Gastroesophageal sphincter (tissue), 4 donors: ENCODE measurements at places on chromosomes 12 and 14.

DNA sequence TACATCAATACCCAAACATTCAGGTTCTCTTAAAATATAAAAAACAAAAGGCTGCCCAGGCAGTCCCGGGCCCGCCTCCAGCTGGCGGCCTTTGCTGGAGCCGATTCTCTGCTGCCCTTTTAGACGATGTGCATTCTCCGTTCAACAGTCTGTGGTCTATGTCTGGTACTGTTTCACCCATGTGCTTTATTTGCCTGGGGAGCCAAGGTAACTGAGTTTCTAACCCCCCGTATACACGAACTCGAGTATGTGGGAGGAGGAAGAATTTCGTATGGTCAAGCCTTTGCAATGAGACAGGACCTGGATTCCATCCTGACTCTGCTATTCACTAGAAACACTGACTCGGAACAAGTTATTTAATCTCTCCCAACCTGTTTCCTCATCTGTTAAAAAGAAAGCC is 54.1 kb upstream of the GPR68 start:
- peak; percentile 31 for ATAC-seq

- ATAC-seq, result no peak
Observed at GRCh38 chr14:66003082-66003730, 483.0 kb upstream of the CCDC196 start.

DNA sequence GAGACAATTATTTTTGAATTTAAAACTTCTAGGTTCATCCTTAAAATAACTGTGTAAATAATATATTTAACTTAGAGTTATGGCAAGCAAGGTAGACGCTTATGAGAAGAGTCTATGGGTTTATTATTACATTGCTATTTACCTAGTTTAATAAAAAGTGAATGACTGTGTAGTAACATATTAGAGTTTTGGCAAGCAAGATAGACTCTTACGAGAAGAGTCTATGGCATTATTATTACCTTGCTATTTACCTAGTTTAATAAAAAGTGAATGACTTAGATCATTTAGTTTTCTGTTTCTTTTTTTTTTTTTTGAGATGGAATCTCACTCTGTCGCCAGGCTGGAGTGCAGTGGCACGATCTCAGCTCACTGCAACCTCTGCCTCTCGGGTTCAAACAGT is 3.8 kb downstream of the RNF34 start:
- ATAC-seq, result no peak

GRCh38 chr12:49366096-49366651 is 1.1 kb upstream of the SPATS2 start:
- no peak for ATAC-seq

- ATAC-seq, result peak; percentile 16
Observed at GRCh38 chr14:52395728-52396127, 81.6 kb downstream of the PTGER2 start.

DNA sequence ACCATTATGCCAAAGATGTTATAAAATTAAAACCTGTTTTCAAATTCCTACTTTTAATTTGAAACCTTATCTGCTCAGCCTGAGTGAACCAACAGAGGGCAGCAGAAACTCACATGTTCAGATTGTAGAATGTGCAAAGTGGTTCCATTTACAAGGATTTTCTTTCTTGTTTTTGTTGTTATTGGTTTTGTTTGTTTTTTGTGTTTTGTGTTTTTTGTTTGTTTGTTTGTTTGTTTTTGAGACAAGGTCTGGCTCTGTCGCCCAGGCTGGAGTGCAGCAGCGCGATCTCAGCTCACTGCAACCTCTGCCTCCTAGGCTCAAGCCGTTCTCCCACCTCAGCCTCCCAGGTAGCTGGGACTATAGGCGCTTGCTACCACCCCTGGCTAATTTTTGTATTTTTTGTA is 22.8 kb upstream of the GARIN2 start:
- ATAC-seq, result no peak

- peak; percentile 57 for ATAC-seq
Observed at GRCh38 chr12:19665121-19665900, 226.0 kb downstream of the AEBP2 start.
